Pancreas (tissue), 10 donors: ENCODE measurements at places on chromosomes 7 and 10.

GRCh38 chr10:50883629-50884028, 1.8 kb downstream of the A1CF start:
- DNase-seq: no peak

- DNase-seq: no peak
These were observed 9.1 kb upstream of the JAKMIP3 start for GRCh38 chr10:132056663-132057062.

GRCh38 chr7:29920491-29920890, 69.1 kb downstream of the SCRN1 start:
- DNase-seq: no peak

DNA sequence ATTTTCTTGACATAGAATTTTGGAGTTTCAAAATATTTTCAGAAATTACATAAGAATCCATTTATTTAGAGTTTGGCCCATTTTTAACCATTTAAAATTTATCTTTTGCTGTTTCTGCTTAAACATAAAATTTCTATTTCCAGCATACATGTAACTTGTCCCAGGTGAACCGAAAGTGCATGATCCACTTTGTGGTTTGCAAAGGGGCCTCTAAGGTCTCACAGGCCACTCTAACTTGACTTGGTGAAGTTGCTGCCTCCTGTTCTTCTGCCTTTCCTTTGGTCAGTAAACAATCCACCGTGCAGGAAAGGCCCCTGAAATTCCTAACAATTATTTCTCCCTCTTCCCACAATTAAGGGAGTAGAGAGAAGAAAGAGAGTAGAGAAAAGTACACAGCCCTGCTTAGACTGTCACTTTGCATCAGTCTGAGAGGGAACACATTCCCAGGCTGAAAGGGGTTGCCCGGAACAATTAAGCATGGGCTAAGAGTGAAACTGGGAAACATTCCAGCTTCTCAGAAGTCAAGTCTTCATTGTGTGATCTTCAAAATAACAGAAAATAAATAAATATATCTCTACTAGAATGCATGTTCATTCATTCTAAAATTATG, 79.5 kb upstream of the SEMA3A start:
- no peak for DNase-seq

DNA sequence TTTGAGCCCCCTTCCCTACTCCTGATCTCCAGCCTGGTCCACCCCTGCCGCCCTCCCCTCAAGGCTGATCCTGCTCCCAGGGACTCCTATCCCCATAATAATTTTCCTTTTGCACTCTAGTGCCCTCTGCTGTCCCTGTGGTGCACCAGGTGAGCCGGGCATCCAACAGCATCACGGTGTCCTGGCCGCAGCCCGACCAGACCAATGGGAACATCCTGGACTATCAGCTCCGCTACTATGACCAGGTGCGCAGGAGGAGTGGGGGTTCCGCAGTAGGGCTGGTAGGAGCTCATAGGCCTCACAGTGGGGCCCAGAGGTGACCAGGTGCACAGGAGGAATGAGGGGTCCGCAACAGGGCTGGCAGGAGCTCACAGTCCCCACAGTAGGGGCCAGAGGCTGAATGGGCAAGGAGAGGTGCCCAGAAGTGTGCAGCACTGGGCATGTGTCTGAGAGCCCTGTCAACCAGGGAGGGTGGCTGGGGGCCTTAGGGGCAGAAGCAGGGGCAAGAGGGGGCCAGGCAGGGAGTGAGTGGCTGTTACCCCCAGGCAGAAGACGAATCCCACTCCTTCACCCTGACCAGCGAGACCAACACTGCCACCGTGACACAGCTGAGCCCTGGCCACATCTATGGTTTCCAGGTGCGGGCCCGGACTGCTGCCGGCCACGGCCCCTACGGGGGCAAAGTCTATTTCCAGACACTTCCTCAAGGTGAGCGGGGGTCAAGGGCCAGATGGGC, 11.7 kb downstream of the EPHB6 start:
- peak; percentile 45 for DNase-seq

GRCh38 chr10:28754930-28755718, 77.8 kb downstream of the BAMBI start:
- DNase-seq: no peak
